ENCODE measurements at places on chromosomes 12 and 14.
A peak's percentile ranks its signal among the peaks of the same experiment; 100 is the strongest.

DNA sequence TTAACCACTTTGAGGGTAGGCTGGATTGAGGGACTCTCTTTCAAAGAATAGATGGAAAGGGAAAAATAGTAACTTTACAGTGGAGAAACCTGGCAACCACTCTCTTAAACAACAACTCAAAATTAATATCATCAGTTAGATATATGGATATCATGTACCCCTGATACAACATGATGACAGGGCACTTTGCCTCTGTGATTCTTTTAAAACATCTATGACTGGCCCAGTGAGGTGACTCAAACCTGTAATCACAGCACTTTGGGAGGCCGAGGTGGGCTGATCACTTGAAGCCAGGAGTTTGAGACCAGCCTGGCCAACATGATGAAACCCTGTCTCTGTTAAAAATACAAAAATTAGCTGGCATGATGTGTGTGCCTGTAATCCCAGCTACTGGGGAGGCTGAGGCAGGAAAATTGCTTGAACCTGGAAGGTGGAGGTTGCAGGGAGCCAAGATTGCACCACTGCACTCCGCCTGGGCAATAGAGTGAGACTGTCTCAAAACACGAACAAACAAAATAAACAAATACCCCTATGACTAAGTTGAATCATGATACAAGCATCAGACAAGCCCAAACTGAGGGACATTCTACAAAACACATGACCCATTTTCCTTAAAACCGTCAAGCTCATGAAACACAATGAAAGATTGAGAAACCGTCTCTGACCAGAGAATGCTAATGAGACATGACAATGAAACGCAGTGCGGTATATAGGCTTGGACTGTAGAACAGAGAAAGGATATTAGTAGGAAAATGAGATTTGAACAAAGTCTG, 26.4 kb upstream of the SLC7A8 start:
- no peak for DNase-seq

- DNase-seq = no peak
Observed at GRCh38 chr12:18737819-18738218, at the start of the genes CAPZA3 and PLCZ1. TSS of gene CAPZA3 (plus strand) at chr12:18738119. CDS start at chr12:18738269, 150 bp downstream. TSS of gene PLCZ1 (minus strand) at chr12:18738012. CDS start at chr12:18737371, 641 bp downstream.

DNA sequence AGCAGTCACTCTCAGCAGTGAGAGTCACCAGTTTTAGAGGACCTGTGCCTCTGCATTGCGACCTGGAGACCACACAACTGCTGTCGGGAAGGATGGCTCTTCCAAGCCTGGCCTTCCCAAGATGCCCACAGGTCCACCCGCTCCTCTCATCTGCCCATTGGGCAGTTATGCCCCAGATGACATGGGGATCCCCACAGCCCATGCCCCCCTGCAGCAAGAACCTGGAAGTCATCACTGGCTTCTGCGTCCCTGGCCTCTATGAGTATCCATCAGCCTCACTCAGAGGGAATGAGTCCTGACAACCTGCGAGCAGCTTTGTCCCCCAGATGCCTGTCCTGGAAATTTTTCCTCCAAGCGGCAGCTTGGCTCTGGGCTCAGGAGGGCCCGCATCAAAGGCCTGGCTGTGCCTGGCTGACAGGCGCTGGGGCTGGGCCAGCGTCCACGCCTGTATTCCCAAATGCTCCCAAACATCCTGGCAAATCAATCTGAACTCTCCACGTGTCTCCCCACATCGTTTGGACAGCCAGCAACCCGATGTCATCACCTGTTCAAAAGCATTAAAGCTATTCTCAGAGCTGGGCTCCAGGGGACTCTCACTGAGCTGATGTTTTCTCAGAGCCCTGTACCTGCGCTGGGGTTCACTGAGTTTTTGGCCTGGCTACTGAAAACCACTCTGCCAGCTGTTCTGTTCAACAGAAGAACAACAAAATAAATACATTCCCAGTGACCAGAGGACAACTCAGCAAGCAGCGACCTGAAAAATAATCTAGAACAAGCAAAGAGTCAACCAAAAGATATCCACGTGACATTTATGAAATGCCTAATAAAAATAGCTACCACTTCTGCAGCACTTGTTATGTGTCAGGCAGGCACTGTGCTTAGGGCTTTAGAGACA, 57.8 kb downstream of the CLMN start:
- DNase-seq = no peak

GRCh38 chr12:24922090-24922489, 26.8 kb downstream of the BCAT1 start:
- no peak for DNase-seq

- DNase-seq = no peak
Observed at GRCh38 chr12:132582058-132582420, 28.3 kb downstream of the LRCOL1 start.

GRCh38 chr12:47773062-47773857, at the start of gene SLC48A1:
TSS of gene SLC48A1 (plus strand) at chr12:47773238. CDS start at chr12:47773305, 67 bp downstream.
- peak; percentile 78 for DNase-seq

DNA sequence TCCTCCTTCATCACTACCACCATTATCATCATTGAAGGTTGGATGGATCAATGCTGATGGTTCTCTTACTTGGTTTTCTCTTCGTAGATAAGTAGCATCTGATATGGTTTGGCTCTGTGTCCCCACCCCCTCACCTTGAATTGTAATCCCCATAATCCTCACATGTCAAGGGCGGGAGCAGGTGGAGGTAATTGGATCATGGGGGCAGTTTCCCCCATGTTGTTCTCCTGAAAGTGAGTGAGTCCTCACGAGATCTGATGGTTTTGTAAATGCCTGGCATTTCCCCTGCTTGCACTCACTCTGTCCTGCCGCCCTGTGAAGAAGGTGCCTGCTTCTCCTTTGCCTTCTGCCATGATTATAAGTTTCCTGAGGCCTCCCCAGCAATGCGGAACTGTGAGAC, 172.4 kb upstream of the PWP1 start:
- DNase-seq = no peak

- DNase-seq = no peak
Observed at GRCh38 chr14:75380656-75381055, 47.2 kb upstream of the JDP2 start.

DNA sequence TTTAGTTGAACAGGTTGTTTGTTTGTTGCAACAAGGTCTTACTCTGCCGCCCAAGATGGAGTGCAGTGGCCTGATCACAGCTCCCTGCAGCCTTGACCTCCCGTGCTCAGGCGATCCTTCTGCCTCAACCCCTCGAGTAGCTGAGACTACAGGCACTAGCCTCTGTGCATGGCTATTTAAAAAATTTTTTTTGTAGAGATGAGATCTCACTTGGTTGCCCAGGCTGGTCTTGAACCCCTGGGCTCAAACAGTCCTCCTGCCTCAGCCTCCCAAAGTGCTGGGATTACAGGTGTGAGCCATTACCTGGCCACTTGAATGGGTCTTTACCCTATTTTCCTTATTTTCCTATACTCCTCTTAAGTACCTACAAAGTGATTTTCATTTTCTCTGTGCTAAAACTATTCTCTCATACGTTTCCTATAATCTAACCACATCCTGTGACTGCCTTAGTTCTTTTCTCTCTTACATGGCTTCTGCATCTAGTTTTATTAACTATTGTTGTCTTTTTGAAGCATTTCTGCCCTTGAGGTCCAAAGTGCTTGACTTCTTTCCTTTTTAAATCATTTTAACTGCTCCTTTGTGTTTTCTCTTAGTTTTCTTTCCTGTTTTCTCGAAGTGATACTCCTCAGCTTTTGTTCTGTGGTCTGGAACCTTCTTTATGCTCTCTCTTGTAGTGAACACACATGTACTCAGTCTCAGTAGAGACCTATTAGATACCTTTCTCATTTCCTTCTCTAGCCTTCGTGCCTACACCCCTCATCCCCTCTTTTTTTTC, 14.1 kb downstream of the GPX2 start:
- DNase-seq = no peak

- DNase-seq = no peak
Observed at GRCh38 chr14:55451398-55451797, 11.0 kb upstream of the TBPL2 start.

- no peak for DNase-seq
Observed at GRCh38 chr12:50059440-50060119, 2.2 kb downstream of the ASIC1 start.

DNA sequence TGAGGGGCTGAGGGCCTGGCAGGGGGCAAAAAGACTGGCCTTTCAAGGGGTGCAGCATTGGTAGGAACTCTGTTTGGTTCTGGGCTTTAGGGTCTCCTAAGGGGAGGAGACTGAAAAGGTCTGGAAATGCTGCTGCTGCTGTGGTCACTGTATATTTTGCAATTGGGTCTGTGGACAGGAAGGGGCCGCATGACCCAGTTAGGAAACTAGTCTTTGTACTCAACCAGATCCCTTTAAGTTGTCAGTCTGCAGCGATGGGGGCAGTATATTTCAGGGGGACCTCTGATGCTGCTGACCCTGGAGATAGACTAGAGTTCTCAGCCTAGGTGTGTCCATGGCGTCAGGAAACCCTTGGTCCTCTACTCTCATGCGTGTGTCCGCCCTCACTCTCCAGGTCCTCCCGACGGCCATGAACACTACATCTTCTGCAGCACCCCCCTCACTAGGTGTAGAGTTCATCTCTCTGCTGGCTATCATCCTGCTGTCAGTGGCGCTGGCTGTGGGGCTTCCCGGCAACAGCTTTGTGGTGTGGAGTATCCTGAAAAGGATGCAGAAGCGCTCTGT, 4.0 kb downstream of the LTB4R start:
- DNase-seq = no peak

- no peak for DNase-seq
Observed at GRCh38 chr12:131066207-131066885, 112.6 kb downstream of the ADGRD1 start.

DNA sequence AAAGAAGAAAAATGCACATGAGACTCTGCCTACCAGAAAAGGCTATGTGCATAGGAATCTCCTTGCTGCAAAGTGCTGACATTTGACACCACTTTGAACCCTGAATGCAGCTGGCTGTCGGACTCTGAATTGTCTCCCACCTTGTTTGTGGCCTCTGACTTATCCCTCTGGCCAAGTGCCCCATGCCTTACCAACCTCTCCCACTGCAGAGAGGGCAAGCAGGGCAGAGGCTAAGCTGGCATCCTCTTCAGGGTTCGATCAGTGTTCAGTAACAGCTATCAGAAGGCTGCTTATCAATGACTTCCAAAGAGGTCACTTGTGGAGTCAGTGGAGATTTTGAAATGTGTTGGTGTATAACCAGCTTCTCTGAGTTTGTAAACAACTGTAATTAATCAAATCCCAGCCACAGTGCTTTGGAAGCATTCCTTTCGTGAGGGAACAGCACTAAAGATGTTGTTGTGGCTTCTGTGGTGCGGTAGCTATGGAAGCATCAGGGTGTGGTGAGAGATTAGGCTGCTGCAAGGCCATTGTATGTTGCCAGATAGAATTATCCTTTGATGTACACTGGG, 22.6 kb upstream of the BMP4 start:
- no peak for DNase-seq

- DNase-seq = no peak
Observed at GRCh38 chr12:114403690-114404066, 2.3 kb downstream of the TBX5 start.

GRCh38 chr12:42759622-42760273, 170.2 kb upstream of the PRICKLE1 start:
- DNase-seq = no peak

GRCh38 chr12:46657453-46658411, 168.1 kb downstream of the SLC38A4 start:
- DNase-seq = no peak

- no peak for DNase-seq
Observed at GRCh38 chr12:11609045-11609444, 40.4 kb upstream of the ETV6 start.

DNA sequence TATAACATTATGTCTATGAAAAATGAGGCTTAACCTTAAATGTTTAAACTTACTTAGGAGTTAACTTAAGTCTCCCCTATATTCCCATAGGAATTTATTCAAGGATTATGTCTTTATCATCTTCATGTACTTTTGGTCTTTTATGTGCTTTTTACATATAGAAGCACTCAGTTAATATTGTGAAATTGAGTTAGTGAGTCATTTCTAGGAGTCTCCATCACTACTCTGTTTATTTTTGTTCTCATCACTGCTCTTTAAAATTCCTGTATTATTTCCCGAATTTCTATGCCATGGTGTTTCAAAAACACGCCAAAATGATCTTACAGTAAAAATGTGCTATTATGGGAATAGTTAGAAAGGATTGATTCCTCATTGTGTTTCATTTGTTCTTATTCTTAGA, 31.6 kb downstream of the TBC1D15 start:
- no peak for DNase-seq

GRCh38 chr14:25150934-25151790, 101.2 kb upstream of the STXBP6 start:
- DNase-seq = peak; percentile 50

GRCh38 chr12:93746572-93747168, 69.5 kb downstream of the CRADD start:
- DNase-seq = no peak

- peak; percentile 33 for DNase-seq
Observed at GRCh38 chr12:107402041-107403022, 283.3 kb upstream of the PWP1 start.

DNA sequence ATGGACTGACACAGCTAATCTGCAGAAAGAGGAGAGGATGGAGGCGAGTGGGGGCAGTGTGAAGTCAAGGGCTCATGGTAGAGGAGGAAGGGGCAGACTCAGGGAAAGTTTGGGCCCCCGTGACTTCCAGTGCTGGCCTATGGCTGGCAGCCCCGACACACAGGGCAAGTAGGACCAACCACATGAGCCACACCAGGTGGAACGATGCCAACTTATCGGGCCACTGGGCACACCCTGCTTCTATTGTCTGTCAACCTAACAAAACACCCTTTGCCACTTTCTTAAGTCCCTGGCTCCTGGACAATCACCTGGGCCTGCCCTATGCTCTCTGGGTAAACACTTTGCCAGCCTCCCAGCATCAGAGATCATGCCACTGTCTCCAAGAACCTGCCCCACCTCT, 65.2 kb upstream of the PSMC1 start:
- no peak for DNase-seq

GRCh38 chr12:28610401-28611114, 420.3 kb downstream of the CCDC91 start:
- DNase-seq = no peak

GRCh38 chr14:91870001-91870400, 2.7 kb upstream of the TC2N start:
- no peak for DNase-seq

DNA sequence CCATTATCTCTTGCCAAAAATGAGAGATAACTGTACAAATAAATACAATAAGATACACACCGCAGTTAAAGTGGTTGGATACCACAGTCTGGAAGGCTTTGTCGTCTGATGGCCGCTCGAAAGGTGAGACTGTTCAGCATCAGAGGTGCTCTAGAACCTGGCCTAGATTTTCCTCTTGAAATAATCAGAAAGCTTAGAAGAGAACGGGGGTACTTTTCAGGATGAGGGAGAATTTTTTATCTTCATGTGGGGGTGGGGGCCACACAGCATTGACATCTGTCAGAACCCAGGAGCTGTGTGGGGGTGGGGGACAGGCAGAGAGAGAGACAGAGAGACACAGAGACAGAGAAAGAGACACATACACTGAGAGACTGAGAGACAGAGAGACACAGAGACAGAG, 90.5 kb downstream of the GALNT9 start:
- DNase-seq = no peak

- DNase-seq = no peak
Observed at GRCh38 chr12:107523775-107524535, 161.6 kb upstream of the PWP1 start.

GRCh38 chr12:88624911-88625310, 44.6 kb upstream of the KITLG start:
- no peak for DNase-seq

GRCh38 chr12:93741659-93742109, 64.5 kb downstream of the CRADD start:
- DNase-seq = peak; percentile 55

- DNase-seq = no peak
Observed at GRCh38 chr14:71680736-71681387, 251.4 kb upstream of the RGS6 start.

Measured in SHP77 (cell line).